ENCODE measurements at places on chromosomes 11 and 22.

- DNase-seq, result no peak
Measured at GRCh38 chr22:47245786-47246185, 483.3 kb downstream of the TBC1D22A start.

DNA sequence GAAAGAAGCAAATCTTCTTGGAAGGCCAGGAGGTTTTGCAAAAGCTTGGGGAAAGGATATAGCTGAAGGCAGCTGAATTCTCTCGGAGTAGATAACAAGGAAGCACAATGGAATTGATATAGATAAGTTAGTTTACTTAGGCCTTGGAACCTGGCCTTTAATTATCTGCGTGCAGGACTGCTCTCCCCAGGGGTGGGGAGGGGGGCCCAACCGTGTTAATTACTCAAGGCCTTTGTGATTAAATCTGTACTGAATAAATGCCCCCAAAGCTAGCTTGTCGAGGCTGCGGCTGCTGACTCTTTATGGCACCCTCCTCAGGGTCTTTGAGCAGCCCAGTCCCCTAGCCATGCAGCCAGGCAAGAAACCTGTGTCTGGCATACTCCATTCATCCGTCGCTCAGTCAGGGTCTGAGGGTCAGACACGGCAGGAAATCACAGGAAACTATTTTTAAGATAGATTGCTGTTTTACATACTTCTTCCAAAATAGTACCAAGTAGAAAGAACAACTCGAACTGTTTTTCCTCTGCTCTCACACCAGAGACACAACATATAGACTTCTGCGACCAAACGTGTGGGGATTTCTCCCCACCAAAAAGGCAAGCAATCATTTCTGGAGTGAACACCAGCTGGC is 36.5 kb downstream of the MS4A2 start:
- no peak for DNase-seq

- no peak for DNase-seq
Measured at GRCh38 chr11:70712471-70712870, 314.1 kb downstream of the CTTN start.

GRCh38 chr11:72828692-72829101 is 14.5 kb downstream of the ATG16L2 start:
- no peak for DNase-seq

Data from H54 (cell line).